ENCODE measurements at places on chromosomes 13 and 19. TPM values are rescaled to one million over a fixed set of nuclear protein-coding genes. Genes with fewer than 3 reads are reported as not detected.

The TNNT1 gene
- total RNA-seq: not detected

The POSTN gene
- 149 TPM for total RNA-seq

The LGALS14 gene
- total RNA-seq: not detected

The KRTDAP gene
- not detected for total RNA-seq

The AMH gene
- not detected for total RNA-seq

The PSG11 gene
- total RNA-seq: not detected

The KISS1R gene
- total RNA-seq: not detected

The ZNF480 gene
- 4.4 TPM for total RNA-seq

The NDUFS7 gene
- 216 TPM for total RNA-seq

The SIGLEC9 gene
- total RNA-seq: 0.85 TPM

The C19orf67 gene
- total RNA-seq: not detected

The C5AR1 gene
- 9.3 TPM for total RNA-seq

The SBK2 gene
- total RNA-seq: not detected

The GIPC3 gene
- total RNA-seq: 6.1 TPM

The SYCN gene
- not detected for total RNA-seq

All from ascending aorta (tissue), 2 donors.